H7 (cell line): ENCODE measurements at places on chromosomes 12 and 14.

GRCh38 chr14:94660306-94660946 is 48.2 kb downstream of the SERPINA3 start:
- no peak for DNase-seq

- no peak for DNase-seq
These were observed 30.5 kb downstream of the DPF3 start for GRCh38 chr14:72863216-72864006.

- DNase-seq, result peak; percentile 37
These were observed 93.8 kb downstream of the BCL11B start for GRCh38 chr14:99177886-99178835.

DNA sequence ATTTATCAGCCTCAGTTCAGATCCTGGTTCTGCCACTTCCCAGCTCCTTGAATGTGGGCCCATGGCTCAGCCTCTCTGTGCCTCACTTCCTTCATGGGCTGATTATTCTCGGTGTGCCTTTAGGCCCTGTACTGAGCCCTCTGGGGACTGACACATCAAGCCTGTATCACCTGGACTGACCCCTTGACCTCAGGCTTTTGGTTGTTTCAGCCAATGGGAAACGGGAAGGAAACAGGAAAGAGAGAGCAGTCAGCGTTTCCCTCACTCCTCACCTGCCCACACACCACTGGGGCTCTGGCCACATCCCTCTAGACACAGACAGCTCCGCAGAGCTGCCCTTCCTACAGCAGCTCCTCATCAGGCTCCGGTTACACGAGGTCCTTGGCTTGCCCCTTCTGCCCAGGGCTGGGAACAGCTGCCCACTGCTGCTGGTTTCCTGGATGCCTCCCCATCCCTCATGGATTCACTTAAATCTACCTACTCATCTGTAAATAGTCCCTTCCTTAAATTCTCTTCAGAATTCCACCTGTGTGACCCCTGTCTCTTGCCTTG is 37.0 kb upstream of the ITPR2 start:
- DNase-seq, result no peak

- no peak for DNase-seq
These were observed 100.4 kb downstream of the TMTC3 start for GRCh38 chr12:88242571-88242925.

GRCh38 chr14:86481104-86481503 is 951.2 kb downstream of the FLRT2 start:
- no peak for DNase-seq

- no peak for DNase-seq
These were observed 13.1 kb downstream of the COPZ1 start for GRCh38 chr12:54337854-54338650.

- DNase-seq, result no peak
These were observed 92.4 kb downstream of the RPS6KA5 start for GRCh38 chr14:90968025-90968424.

- DNase-seq, result no peak
These were observed 70.9 kb upstream of the ETV6 start for GRCh38 chr12:11578461-11578993.

- peak; percentile 42 for DNase-seq
These were observed 663 bp downstream of the ANKRD33 start for GRCh38 chr12:51888316-51889215.

DNA sequence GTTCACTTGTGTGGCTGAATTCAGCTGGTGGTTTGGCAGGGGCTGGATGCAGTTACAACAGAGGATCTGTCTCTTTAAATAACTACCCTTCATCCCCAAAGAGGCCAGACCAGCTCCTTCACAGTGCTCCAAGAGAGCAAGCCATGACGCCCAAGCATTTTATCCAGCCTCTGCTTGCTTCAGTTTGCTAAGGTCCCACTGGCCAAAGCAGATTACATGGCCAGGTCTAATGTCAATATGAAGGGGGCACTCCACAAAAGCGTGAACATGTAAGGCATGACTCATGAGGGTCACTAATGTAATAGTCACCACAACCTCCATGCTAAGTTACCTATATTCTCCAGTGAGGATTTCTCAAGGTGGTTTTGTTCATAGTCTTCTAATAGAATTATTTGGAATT is 62.9 kb downstream of the MARK3 start:
- DNase-seq, result no peak

GRCh38 chr14:23481362-23481970 is 12.0 kb downstream of the NGDN start:
- peak; percentile 53 for DNase-seq

- DNase-seq, result no peak
These were observed 169.9 kb downstream of the KTN1 start for GRCh38 chr14:55749946-55750345.
